GM19239 (cell line): ENCODE measurements at places on chromosomes 7 and 10.

- DNase-seq = no peak
Measured at GRCh38 chr10:71889388-71889987, 38.4 kb upstream of the PSAP start.

DNA sequence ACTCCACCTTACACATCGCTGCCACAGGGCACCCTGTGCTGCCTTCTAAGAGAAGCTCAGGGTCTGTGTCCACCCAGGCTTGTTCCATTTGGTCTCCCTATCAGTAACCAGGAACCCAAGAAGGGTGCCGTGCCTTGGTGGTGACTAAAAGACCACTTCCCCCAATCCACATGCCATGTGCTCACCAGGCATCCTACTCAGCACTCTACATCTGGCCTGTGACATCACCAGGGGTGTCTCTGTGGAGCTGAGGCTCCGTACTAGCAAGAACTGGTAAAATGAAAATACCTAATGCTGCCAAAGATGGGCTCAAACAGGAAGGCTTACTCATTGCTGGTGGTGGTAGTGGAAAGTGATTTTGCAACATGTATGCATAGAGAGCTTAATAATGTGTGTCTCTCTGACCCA is 19.0 kb upstream of the C10orf71 start:
- no peak for DNase-seq

DNA sequence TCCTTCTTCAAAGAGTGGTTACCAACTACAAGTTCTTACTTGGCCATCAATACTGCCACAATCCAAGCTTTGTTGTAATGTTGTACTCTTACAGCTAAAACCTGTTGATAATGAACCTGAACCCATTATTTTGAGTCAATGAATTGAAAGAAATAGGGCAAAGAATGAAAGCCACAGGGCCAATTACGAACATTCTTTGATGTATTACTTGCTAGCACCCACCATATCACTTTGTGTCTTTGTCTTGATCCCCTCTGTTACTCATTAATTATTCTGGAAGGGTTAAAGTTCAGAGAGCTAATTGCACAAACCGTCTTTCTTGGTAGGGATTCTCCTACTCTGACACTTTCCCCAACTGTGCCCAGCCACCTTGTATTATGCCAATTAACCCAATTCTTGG is 53.2 kb upstream of the TFEC start:
- DNase-seq = no peak

GRCh38 chr7:83015916-83016315 is 146.8 kb downstream of the PCLO start:
- DNase-seq = no peak

GRCh38 chr10:13815756-13816155 is 229.0 kb downstream of the PRPF18 start:
- DNase-seq = no peak

- DNase-seq = no peak
Measured at GRCh38 chr7:40640566-40640965, 505.8 kb downstream of the SUGCT start.

DNA sequence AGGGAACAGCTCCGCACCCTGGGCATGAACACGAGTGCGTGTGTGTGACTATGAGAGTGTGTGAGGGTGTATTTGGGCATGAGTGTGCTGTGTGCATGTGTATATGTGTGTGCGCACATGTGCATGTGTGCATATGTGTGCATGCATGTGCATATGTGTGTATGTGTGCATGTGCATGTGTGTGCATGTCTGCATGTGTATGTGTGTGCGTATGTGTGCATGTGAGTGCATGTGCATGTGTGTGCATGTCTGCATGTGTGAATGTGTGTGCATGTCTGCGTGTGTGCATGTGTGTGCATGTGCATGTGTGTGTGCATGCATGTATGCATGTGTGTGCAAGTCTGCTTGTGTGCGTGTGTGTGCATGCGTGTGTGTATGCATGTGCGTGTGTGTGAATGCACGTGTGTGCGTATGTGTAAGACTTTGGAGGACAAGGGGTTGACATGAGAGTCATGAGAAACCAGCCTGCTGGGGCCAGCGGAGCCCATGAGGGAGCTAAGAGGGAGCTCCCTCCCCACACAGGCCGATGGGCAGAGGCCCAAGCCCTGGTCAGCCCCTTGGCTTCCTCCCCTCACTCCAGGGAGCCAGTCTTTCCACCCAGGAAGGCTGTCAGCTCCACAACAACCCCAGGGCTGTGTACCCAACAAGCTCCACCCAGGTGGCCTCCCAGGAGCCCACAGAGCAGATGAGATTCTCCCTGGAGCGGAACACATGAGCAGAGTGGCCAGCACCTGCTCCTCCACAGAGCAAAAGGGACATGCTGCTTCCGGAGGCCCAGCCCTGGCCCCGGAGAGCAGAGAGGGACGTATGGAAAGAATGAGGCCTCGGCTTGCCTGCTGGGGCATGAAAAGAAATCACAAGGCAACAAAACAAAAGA is 142.5 kb upstream of the PPP2R2D start:
- no peak for DNase-seq
